Endothelial cell of umbilical vein (primary cell): ENCODE measurements at places on chromosomes 7 and 10.
A peak's percentile ranks its signal among the peaks of the same experiment; 100 is the strongest.

- no peak for DNase-seq
These were observed 47.6 kb upstream of the TMEM72 start for GRCh38 chr10:44863344-44864047.

GRCh38 chr10:132527339-132528063 is 10.1 kb upstream of the INPP5A start:
- DNase-seq: no peak

DNA sequence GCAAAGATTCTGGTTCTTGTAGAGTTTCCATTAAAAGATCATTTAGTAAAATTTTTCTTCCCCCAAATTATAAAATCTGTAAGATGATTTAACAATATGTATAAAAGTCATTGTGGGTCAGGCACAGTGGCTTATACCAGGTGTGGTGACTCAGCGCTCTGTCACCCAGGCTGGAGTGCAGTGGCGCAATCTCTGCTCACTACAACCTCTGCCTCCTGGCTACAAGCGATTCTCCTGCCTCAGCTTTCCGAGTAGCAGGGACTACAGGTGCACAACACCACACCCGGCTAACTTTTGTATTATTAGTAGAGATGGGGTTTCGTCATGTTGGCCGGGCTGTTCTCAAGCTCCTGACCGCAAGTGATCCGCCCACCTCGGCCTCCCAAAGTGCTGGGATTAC is 68.0 kb downstream of the SEPTIN14 start:
- no peak for DNase-seq

- DNase-seq: no peak
These were observed 117.5 kb upstream of the LRRN3 start for GRCh38 chr7:110973196-110973990.

GRCh38 chr10:1044146-1044545 is 4.8 kb downstream of the IDI1 start:
- no peak for DNase-seq

- no peak for DNase-seq
These were observed 479.7 kb downstream of the RPS24 start for GRCh38 chr10:78513330-78513729.

GRCh38 chr10:6402349-6402709 is 177.7 kb downstream of the PRKCQ start:
- no peak for DNase-seq

DNA sequence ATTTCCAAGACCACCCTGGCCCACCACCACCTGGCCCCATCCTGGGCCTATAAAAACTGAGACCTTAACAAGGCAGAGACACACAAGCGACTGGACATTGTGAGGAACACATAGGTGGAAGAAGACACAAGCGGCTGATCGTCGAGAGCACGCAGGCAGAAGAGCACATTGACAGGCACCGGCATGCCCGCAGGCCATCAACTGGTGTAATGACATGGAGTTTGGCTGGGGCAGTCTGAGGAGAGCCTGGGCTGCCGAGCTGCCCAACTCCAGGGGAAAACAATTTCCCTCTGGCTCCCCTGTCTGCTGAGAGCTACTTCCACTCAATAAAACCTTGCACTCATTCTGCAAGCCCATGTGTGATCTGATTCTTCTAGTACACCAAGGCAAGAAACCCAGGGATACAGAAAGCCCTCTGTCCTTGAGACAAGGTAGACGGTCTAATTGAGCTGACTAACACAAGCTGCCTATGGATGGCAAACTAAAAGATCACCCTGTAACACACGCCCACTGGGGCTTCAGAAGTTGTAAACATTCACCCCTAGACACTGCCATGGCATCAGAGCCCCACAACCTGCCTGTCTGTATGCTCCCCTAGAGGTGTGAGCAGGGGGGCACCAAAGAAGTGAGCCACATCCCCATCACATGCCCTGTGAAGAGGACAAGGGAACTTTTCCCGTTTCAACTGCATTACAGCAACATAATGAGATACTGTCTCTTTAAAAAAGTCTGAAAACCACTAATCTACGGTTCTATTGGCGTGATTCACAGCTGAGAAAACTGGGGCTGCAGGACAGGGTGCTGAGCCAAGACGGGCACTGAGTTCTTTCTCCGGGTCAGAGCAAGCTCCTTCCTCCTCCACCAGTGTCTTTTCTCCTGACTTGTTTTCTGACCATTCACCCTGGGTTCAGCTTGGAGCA is 18.5 kb upstream of the TNS3 start:
- DNase-seq: peak; percentile 55

DNA sequence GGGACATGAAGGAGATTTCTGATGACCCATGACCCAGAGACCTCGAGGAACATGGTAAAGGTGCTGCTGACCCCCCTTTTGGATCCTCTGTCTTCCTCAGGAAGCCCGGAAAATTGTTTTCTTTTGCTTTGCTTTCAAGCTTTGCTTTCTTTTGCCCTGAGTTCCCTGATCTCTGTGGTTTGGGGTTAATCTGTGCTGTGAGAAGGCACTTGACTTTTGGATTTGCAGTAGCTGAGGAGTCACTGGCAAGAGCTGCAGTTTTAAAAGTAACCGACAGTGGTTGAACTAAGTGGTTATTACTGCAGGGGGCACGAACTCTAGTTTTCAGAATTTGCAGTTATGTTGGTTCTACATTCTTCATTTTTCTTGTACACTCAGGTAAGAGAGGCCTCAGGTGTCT is 53.0 kb downstream of the PDZD8 start:
- DNase-seq: no peak

- no peak for DNase-seq
These were observed 289.3 kb upstream of the PODXL start for GRCh38 chr7:131845573-131846314.

DNA sequence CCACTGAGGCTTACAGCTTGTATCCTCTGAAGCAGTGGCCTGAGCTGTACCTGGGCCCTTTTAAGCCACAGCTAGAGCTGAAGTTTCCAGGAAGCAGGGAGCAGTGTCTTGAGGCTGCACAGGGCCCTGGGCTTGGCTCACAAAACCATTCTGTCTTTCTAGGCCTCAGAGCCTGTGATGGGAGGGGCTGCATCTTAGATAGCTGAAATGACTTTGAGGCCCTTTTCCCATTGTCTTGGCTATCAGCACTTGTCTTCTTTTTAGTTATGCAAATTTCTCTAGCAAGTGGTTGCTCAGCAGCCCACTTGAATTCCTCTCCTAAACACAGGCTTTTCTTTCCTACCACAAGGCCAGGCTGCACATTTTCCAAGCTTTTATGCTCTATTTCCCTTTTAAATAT is 864.2 kb downstream of the REEP3 start:
- no peak for DNase-seq

GRCh38 chr10:18689498-18689897 is 30.3 kb downstream of the ARL5B start:
- DNase-seq: no peak
